ENCODE measurements at places on chromosomes 1 and 21.

GRCh38 chr1:65497256-65497830, 76.9 kb downstream of the LEPR start:
- DNase-seq, result no peak

DNA sequence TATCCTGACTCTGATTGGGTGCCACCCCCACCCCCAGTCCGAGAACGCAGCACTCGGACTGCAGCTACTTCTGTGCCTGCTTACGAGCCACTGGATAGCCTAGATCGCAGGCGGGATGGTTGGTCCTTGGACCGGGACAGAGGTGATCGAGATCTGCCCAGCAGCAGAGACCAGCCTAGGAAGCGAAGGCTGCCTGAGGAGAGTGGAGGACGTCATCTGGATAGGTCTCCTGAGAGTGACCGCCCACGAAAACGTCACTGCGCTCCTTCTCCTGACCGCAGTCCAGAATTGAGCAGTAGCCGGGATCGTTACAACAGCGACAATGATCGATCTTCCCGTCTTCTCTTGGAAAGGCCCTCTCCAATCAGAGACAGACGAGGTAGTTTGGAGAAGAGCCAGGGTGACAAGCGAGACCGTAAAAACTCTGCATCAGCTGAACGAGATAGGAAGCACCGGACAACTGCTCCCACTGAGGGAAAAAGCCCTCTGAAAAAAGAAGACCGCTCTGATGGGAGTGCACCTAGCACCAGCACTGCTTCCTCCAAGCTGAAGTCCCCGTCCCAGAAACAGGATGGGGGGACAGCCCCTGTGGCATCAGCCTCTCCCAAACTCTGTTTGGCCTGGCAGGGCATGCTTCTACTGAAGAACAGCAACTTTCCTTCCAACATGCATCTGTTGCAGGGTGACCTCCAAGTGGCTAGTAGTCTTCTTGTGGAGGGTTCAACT, 2.1 kb downstream of the RBM15 start:
- DNase-seq, result no peak

- no peak for DNase-seq
These were observed 78.4 kb downstream of the CD58 start for GRCh38 chr1:116492358-116492811.

DNA sequence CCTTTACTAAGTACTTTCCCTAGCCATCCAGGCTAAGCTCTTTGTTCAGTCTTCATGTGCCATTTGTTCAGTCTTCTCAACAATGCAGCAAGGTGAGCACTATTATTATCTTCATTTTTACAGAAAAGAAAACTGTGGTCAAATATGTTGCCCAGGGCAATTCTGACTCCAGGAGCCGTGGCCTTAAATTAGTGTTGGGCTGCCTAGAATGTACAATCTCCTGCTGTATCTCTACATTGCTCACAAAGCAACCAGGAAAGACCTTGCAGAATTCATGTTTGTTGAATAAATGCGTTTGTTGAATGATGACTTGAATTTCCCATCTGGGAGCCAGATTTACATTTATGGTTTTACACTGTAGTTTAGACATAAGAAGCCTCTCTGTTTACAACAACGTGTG, 14.2 kb downstream of the CD101 start:
- no peak for DNase-seq

DNA sequence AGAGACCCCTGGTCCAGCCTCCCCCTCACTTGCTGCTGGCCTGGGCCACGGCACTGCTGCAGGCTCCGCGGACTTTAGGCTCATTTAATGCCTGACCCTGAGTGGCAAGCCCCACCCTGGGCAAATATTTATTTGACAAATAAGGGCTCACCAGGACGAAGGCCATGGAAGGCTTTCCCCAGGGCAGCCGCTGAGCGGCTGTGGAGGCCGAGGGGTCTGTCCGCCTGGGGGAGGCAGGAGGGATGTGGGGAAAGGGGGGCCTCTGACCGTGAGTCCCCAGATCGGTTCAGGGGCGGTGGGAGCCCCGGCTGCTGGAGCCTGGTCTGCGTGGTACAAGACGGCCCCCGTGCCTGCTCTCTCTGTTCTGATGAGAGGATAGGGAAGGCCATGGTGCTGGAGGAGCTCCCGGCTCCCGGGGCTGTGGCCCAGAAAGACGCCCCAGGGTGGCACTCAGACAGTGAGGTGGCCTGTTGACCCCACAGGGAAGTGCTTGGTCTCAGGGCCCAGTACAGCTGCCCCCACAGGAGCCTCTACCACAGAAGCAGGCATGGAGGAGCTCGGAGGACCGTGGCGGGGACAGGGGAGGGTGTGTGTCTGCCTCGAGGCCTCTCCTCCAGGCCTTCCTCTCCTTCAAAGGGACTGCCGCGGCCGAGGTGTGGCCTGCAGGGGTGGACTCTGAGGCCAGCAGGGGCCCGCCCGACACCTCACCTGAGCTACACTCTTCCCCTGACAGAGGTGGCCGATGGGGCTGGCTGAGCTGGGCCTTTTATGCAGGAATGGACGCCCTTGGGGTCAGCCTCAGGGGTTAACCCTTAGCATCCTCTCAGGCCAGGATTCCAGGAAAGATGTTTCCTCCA, 9.1 kb upstream of the C1orf159 start:
- DNase-seq, result no peak

GRCh38 chr21:45108034-45108790, 33.8 kb downstream of the ADARB1 start:
- DNase-seq, result no peak

- no peak for DNase-seq
These were observed 108.0 kb downstream of the BRINP2 start for GRCh38 chr1:177278626-177279390.

DNA sequence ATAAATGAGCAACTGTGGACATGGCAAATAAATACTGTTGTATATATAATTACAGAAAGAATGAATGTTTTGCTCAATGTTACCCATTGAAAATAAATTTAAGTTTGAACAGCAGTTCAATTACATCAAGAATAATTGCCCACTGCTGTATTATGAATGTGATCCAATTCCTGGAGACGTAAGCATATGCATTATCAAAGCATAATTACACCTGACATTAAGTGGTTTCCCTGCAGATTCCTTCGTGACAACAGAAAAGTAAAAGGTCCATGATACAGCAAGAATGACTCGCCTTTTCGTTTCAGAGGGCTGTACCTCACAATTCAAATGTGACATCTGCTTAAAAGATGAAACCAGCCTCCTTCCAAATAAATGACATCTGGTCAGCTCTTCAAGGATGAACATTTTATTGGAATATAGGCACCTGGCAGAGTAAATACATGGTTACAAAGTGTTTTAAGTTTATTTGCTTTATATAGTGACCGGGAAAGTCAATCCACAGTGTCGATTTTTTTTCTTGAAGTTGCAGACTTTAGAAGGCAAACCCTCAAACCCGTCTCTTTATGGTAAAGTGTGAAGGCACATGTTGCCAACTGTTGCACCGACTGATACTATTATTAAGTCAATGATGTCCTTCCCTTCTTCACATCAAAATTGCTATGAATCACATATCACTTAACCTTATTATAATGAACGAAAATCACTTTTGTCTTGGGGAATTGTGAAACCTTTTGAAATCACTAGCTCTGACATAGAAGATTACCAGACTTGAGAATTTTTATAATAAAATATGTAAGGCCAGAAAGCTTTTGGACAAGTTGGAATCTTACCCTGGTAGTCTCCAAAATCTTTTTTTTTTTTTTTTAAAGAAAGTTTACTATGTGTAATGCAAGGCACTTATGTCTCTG, 36.2 kb upstream of the EDEM3 start:
- DNase-seq, result no peak

- no peak for DNase-seq
These were observed 1329.6 kb downstream of the KCNT2 start for GRCh38 chr1:195278644-195279043.

DNA sequence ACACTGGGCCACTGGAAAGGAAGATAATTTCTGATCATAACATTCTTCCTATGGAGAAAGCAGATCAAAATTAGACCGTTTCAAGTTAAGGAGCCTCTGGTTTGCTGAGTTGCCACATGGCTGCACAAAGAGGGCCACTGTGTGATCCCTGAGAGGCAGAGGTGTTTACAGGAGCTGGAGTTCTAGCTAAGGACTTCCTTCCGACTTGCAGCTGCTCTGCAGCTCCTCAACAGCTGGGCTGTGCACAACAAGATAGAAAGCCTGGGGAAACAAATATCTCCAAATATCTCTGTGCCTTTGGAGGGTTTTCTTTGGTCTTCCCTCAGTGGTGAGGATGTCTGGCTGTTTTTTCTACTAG, 26.8 kb downstream of the GADD45A start:
- no peak for DNase-seq

- no peak for DNase-seq
These were observed 218.5 kb downstream of the SDCCAG8 start for GRCh38 chr1:243474136-243474881.

DNA sequence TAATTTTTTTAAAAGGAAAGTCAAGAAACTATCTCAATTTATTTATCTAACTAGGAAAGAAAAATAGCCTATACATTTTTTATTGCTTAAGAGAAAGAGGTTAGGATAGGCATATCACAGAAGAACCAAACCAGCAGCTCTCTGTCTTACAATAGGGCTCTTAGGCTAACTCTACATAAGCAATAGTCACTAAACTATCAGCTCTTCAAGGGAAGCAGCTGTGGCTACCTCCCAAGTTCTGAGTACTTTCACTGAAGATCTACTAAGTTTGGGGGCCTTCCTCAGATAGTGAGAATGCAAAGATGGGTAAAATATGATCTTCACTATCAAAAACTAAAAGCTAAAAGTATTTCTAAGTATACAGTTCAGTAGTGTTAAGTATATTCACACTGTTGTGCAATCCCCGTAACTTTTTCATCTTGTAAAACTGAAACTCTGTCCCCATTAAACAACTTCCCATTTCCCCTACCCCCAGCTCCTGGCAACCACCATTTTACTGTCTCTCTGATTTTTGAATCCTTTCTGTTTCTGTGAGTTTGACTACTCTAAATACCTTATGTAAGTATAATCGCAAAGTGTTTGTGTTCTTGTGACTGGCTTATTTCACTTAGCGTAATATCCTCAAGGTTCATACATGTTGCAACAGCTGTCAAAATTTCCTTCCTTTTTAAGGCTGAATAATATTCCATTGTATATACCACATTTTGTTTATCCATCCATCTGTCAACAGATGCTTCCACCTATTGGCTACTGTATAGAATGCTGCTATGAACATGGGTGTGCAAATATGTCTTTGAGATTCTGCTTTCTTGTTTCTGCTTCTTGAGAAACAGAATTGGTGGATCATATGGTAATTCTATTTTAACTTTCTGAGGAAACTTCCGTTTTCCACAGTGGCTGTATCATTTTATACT, 73.3 kb downstream of the ACBD6 start:
- DNase-seq, result no peak

All from occipital lobe (tissue), 3 donors.